ENCODE measurements at places on chromosomes 13 and 19.

DNA sequence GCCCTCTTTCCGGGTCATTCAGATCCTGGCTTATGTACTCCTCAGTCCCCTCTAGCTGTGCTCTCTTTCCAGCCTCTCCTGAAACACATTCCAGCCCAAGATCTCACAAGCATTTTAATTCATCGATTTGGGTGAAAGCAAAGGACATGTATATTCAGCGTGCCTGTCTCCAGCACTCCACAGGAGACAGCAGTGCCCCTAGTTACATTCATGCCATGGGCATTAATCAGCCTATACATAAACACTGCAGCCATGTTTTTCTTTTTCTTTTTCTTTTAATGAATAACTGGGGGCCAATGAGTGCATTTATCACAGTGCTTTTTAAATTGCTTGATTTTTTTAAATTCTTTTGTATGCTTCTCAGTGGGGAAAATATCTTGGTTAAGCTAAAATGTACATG, 199.1 kb downstream of the DCT start:
- DNase-seq = no peak

- no peak for DNase-seq
Measured at GRCh38 chr13:49343731-49344130, 96.0 kb downstream of the CDADC1 start.

DNA sequence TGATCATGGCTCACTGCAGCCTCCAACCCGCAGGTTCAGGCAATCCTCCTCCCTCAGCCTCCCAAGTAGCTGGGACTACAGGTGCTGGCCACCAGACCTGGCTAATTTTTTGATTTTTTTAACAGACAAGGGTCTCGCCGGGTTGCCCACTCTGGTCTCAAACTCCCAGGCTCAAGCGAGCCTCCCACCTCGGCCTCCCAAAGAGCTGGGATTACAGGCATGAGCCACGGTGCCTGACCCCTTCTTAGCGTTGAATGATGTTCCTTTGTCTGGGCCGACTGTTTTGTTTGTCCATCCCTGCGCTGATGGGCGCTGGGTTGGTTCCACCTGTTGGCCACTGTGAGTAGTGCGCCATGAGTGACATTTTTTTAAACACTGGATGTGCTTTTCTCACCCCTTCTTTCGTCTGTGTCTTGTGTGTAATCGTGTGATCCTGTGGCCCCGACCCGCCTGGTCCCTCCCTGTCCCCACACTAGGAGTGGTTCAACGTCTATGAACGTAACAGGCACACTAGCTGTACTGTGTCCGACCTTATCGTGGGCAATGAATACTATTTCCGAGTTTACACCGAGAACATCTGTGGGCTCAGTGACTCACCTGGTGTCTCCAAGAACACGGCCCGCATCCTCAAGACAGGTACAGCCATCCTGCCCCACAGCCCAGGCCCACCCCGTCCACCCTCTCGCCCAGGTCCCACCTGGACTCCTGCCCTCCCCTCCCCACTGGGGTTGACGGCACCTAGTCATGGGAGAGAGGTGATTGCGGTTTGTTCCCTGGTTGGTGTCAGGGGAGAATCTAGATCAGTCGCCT, 15.0 kb upstream of the EMC10 start:
- DNase-seq = peak; percentile 79

GRCh38 chr13:85441364-85441763, 357.9 kb downstream of the SLITRK6 start:
- no peak for DNase-seq

DNA sequence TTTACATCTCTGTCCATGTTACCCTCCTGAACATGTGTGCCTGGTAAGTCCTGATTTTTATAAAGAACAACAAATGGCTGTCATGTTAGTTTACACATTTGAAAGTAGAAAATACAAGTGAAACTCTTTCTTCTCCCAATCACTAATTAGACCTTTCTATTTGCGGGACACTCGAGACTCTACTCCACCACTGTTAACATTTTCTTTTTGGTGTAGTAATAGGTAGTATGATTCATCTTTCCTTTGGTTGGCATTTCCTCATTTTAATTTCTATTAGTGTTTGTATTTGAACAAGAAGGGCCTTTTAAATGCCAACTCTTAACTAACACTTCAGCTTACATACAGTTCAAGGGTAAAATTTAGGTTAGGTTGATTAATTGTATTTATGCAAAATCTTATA, 371.1 kb downstream of the PCDH9 start:
- no peak for DNase-seq

DNA sequence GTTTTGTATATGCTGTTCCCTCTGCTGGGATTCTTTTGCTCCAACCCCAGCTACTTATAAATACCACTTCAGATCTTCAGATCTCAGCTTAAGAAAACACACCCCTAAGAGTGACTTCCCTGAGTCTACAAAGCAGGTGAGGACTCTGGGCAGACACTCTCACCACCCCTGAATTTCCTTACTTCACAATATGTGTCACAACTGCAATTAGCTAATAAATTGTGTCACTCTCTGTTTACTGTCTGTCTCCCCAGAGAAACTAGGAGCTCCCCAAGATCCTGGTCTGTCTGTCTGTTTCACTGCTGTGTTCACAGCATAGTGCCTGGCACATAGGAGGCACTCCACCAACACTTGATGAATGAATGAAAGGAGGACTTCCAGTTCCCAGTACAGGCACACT, 14.4 kb downstream of the CEBPA start:
- no peak for DNase-seq

GRCh38 chr13:112943309-112944125, 25.5 kb upstream of the MCF2L start:
- peak; percentile 63 for DNase-seq

DNA sequence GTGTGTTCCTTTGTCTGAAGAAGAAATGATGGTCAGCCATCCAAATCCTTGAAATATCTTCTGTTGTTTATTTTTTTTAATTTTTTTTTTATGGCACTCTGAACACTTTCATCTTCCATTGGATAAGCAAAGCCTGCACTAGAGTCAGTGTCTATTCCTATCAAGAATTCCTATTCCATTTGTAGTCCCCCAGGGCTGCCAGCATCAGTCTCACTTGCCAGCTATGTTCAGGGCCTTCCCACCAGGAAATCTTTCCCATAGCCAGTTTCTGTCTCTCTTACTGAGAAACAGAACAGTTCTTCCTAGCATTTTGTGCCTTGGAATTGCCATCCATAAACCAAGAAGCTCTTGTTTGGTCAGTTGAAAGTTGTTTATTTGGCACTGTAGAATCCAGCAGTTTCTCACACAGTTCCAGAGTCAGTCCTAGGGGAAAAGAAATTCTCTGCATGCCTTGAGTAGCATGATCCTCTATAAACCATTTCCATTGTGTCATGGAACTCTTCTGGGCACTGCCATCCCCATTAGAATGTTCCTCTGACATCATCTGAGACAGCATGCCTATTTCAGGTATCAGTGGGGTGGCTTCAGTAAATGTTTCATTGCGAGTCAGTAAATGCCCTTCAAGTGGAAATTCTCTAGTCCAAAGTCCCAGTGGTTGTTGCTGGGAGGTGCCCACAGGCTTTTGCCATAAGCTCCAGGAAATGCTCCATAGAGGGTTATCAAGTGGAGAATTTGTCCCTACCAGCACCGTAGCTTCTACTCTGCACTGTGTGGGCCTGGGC, 18.7 kb upstream of the SPRYD7 start:
- no peak for DNase-seq

DNA sequence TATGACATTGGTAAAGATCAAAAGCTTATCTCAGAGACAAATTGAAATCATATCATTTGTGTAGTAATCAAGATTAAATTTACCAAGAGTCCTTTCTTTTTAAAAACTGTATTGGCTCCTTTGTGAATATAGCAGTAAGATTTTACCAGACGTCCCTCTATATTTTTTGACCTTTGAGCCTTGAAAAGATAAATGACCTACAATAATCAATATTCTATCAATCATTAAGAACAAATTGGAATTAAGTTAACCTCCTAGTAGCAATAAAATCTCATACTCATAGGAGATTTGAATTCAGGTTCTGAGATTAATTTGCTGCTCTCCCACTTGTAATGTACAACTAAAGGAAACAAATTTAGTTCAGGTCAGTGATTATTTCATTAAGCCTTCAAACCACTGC, 78.3 kb downstream of the FGF14 start:
- no peak for DNase-seq

- no peak for DNase-seq
Measured at GRCh38 chr19:48544856-48545750, 6.9 kb upstream of the SULT2B1 start.

DNA sequence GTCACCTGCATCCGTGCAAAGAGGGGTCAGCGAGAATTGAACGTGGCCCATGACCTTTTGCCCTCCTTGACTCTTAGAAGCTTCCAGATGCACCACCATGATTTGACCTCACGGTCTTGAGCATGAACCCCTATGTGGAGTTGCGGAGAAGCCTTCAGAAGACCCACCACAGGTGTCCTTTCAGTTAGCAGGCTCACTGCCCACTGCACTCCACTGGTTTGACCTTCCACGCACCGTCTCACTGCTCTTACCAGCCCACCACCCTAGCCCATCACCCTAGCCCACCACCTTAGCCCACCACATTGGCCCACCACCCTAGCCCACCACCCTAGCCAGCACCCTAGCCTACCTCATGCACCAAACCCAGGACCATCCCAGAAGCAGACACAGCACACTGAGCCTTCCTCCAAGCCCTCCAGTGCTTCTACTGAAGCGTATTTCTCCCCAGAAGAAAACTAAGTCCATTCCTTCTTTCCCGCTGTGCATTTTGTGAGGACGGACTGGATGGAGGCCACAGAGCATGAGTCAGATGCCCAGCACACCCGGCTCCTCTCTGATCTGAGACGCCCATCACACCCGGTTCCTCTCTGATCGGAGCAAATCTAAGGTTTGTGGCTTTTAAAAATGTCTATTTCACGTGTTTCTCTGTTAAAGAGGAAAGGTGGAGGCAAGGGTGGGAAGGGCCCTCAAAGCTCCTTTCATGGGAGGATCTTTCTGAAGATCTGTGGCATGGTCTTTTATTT, 45.8 kb downstream of the SOX1 start:
- no peak for DNase-seq

DNA sequence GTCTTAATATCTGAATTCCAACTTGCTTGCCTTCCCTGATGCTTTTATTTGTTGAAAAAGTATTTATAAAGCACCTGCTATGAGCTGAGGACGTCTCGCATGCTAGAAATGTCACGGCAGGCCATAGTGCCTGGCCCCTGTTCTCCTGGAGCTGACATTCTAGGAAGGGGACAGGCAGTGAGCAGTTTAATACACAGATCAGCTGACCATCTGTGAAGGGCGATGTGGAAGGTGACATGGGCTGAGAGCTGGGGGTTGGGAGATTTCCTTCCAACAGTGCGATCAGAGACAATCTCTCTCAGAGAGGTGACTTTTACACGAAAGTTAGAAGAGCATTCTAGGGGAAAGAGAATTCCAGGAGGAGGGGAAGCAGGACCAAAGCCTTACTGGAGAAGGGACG, 153.2 kb downstream of the ZNF536 start:
- no peak for DNase-seq

DNA sequence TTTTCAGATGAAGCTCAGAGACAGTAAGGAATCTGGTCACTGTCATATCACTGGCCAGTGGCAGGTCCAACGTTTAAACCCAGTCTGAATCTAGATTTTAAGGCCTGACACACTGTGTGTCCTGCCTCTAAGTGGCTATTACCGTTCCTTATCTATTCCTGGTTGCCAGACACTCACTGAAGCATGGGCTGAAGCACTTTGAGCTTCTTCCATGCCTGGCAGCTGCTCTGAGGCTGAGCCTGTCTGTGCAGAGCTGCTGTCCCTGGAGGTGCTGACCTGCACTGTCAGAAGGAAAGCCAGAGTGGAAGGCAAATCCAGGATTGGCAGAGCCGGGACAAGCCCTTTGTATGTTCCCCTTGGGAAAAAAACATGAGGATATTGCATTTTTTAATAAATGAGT, 109.2 kb upstream of the SLC7A1 start:
- no peak for DNase-seq

GRCh38 chr19:54667217-54667616, 4.4 kb downstream of the LILRB4 start:
- DNase-seq = no peak

DNA sequence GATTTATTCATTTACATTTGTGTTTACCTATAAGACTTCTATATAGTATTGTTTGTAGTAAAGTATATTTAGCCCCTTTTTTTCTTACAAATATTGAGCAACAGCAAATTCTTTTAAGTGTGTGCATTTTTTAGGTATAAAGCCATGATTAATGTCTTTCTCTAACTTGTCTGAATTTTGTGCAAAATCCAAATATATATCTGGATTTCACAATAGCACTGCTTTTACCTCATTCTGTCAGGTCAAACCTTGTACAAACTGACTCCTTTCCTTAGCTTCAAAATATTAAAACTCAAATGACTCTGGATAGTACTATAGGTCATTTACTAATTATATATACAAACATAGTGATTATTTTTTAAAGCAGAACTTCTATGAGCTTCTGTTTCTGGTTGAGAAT, 563.0 kb upstream of the SPRY2 start:
- no peak for DNase-seq

GRCh38 chr19:49889038-49889686, 7.5 kb downstream of the IL4I1 start:
- DNase-seq = no peak

- DNase-seq = no peak
Measured at GRCh38 chr19:50568728-50569698, 778 bp upstream of the LRRC4B start.

DNA sequence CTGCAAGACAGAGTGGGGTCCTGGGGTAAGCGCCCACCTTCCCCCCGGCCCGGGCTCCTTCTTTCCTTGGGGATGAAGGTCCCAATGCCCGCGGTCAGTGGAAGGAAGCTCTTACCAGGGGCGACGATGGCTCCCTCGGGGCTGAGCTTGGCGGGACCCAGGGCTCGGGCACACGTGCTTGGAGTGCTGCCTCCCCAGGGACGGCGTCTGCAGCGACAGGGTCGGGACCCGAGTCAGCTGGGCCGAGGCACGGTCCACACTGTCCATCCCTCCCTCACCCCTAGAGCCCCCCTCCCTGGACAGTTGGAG, 3.5 kb downstream of the JSRP1 start:
- no peak for DNase-seq

- DNase-seq = peak; percentile 47
Measured at GRCh38 chr19:3743486-3743885, 18.0 kb downstream of the APBA3 start.

DNA sequence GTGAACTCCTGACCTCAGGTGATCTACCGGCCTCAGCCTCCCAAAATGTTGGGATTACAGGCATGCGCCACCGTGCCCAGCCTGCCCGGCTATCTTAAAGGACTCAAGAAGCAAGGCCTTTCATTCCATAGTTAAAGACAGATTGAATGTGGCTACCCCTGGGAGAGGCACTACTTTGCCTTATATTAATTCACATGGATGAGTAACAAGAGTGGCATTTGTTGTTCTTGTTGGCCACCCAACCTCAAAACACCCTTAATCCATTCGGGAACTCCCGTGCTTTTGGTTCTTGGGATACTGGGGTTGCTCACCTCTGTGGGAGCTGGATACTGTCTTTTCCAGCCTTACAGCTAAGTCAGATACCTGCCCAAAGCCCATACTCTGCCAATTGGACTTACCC, 34.4 kb upstream of the ABCC4 start:
- no peak for DNase-seq

Measured in KBM-7 (cell line).